ENCODE measurements at places on chromosomes 5 and 9.

- no peak for DNase-seq
Observed at GRCh38 chr5:156482818-156483217, 155.9 kb downstream of the SGCD start.

GRCh38 chr5:76604838-76605237 is 18.4 kb downstream of the F2RL2 start:
- DNase-seq = no peak

GRCh38 chr5:143921525-143922311 is 109.8 kb downstream of the HMHB1 start:
- DNase-seq = no peak

GRCh38 chr5:129400395-129400983 is 59.6 kb upstream of the ADAMTS19 start:
- DNase-seq = no peak

GRCh38 chr5:167951116-167951515 is 340.3 kb upstream of the WWC1 start:
- no peak for DNase-seq

DNA sequence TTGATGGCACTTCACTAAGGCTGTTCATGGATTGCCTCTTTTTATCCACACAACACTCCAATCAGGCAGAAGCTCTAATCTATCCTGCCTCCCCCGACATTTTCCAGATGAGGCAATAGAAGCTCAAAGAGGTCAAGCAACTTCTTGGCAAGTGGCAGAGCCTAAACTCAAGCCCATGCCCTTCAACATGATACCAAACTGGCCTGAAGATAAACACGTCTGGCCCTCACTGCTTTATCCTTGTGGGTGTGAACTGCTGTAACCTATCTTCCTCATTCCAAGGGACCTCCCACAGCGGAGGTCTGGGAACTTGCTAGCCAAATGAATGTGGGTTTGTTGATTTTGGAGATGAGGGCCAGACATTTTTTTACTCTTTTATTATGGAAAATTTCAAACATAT is 9.5 kb downstream of the SLC35A4 start:
- no peak for DNase-seq

- no peak for DNase-seq
Observed at GRCh38 chr5:83281658-83282057, 189.9 kb upstream of the VCAN start.

DNA sequence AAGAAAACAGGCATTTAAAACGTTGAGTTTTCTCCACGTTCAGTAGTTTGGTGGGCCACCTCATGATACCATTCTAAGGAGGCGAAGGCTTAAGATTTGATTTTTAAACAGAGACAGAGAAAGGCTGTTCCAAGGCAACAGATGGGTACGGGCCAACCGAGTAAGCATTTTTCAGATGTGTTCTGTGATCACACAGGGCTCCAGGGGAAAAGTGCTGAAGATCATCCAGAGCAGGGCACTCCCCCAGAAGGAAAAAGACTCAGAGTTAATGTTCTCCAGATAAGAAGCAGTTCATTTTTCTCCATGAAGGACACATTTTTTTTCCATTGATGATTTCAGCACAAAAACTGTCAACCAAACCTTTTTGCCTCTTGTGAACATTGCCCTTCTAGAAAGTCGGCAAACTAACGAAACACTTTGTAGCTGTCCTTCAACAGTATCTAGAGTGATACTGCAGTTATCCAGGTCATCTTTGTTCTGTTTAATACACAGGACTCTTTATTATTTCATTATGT is 138.7 kb downstream of the ALDH1A1 start:
- no peak for DNase-seq

DNA sequence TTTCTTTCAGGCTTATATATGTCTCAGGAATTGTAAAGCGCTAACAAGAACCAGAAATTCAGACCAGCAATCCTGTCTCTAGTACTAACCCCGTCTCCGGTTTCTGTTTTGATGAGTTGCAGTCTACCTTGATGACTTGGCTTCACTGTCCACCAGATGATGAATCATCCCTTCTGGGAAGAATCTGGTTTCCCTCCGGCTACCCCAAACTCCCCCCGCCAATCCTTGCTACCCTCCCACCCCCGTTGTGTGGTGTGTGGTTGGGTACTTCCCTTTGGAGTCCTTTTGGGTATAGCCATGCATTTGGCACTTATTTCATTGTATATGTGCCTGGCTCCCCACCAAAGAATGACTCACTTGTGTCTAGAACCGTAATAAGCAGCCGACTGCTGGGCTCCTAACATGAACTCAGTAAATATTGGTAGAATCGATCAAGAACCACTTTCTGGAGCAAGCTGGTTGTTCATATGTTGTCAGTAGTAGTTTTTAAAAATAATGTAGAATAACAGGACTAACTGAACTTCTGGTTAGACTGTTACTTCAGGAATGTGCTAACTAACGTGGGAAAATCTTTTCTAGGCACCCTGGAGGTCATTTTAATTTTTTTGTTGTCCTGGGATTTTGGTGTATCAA is 8.3 kb upstream of the TGFBI start:
- peak; percentile 72 for DNase-seq

- DNase-seq = no peak
Observed at GRCh38 chr5:58149746-58150145, 310.1 kb downstream of the PLK2 start.

GRCh38 chr9:130473566-130473965 is 28.8 kb downstream of the ASS1 start:
- DNase-seq = no peak

DNA sequence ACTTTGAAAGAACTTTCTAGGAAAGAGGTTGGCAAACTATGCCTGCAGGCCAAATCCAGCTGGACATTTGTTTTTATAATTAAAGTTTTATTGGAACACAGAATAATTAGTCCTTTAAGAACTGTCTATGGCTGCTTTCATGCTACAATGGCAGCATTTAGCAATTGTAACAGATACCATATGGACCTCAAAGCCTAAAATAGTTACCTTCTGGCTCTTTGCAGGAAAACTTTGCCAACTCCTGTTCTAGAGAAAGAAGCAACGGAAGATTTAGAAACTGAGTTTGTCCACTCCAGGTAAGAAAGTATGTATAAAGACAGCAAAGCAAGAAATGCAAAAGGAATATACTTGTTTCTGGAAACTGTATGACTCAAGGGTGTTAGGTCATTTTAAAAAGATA is 281.7 kb upstream of the TRPM3 start:
- DNase-seq = no peak

DNA sequence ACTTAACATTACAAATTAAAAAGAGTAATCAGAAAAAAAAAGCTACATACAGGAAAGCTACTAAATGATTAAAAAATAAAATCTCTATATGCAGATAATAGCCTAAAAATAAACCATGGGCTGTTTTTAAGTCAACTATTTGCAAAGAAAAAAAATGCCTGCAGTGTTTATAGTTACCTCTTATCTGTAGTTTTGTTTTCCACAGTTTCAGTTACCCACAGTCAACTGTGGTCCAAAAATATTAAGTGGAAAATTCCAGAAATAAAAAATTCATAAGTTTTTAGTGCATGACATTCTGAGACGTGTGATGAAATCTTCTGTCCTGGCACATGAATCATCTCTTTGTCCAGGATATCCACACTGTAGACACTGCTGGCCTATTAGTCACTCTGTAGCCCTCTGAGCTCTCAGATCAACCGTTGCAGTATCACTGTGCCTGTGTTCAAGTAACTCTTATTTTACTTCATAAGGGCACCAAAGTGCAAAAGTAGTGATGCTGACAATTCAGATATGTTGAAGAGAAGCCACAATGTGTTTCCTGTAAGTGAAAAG is 59.2 kb downstream of the PRELID2 start:
- no peak for DNase-seq

- DNase-seq = peak; percentile 73
Observed at GRCh38 chr9:114370251-114370967, 17.4 kb downstream of the AKNA start.

DNA sequence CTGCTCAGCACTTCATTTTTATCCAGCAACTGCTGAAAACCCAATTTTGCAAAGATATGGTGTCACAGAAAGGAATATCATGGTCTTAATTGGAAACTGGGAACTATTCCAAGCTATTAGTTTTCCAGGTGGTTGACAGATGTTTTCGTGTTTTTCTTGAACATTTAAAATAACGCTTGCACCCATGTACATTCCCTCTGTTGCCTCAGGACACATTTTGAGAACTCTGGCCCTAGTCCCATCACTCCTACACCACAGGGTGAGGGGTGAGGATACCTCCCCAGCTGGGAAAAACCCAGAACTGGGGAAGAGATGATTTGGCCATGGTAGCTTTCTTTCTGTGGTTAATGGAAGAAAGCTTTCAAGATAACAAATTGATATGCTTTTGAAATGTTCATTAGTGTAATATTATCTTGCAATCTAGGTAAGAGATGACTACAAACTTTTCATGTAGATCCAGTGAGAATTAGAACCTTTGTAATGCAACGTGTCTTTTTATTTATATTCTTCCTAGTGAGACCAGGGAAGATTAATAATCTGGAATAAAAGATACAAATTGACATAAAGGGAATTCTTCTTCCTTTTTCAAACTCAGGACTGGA is 627.0 kb downstream of the RAB3C start:
- DNase-seq = no peak

GRCh38 chr9:14956208-14956607 is 46.0 kb upstream of the FREM1 start:
- no peak for DNase-seq

DNA sequence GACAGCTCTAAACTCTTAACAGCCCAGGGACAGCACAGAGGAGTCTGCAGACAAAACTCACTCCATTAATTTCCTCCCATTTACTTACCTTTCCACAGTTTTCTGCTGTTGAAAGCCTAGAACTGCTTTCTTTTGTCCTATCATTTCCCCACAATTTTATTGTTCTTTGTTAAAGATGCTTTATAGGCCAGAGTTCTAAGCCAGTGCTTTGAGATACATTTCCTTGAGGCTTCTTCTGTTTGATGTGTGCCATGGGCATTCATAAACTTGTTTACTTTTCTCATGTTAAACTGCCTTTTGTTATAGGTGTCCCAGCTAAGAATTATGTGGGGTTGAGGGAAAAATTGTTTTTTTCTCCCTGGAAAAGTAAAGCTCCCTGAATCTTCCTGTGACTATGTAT is 25.9 kb upstream of the SUB1 start:
- no peak for DNase-seq

GRCh38 chr9:36074055-36074454 is 37.3 kb downstream of the RECK start:
- DNase-seq = no peak

DNA sequence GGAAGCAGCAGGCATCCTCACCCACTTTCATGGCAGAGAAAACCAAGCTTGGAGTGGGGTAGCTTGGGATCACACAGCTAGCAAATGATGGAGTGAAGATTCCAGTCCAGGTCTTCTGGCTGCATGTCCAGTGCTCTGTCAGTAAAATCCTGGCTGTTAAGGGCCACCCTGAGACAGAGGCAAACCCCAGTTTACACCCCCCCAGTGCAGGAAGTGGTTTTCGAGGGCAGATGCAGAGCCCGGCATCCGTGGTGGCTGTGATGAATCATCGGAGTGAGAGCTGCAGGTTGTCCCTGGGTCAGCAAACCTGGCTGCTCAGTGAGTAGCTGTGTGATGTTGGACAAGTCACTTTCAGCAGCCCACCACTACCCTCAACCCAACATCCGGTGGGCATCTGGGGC is 115.4 kb downstream of the RGS3 start:
- no peak for DNase-seq

DNA sequence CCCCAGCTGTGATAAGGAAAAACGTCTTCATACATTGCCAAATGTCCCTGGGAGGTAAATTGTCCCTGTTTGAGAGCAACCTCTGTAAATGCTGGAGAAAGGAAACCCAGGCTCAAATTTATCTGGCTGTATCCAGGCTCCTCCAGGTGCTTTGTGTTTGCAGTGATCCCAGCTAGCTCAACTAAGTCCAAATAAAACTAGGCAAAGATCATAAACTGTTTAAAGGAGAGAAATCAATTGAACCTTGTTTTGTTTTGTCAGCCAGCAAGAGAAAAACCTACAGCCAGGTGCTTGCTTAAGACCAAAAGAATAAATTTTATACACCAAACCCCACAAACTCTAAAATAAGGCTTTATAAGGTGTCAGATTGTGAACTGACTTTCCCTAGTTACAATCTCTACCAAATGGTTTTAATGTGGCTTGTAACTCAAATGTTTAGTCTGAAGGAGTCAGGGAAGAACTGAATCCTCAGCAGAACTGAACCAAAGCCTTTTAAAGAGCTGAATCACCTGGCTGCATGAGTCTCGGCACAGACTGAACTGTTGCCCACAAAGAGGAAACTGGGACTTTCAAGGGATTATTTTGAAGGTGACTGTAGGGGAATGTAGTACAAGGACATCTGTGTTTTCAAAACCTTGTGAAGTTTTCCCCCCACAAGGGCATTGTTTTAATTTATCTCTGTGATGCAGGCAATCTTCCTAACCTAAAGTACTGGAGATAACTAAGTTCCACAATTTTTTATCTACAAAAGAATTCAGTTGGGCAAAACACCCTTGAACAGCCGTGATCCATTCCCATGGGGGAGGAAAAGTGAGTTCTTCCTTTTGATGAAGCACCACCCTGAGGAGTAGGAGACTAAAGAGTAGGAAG is 201.7 kb upstream of the TARS1 start:
- no peak for DNase-seq

DNA sequence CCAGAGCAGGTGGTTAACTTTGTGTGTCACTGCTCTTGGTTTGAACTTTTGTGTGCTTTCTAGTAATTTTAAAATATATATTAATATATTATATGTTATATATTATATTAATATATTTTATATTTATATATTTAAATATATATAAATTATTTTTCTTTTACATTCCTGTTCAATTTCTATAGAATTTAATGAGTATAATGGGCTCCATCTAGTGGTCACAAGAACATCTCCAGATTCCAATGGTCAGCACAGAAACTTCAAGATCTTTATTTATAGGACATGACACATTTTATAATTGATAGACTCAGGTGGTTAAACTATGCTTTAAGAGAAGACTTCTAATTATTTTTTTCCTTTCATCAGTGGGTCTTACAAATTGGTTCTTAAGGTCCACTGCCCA is 39.1 kb downstream of the COL23A1 start:
- no peak for DNase-seq

DNA sequence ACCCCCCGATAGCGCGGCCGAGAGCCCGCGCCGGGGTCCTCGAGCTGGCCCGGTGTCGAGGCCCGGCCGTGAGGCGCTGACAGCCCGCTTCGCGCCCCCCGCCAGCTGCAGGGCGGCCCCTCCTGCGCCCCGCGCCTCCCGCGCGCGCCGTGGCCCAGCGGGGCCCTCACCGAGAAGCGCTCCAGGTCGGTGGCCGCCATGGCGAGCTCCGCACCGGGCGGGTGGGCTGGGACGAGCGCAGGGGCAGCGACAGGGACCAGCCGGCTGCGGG is 166 bp downstream of the SEPTIN8 start:
- DNase-seq = no peak

GRCh38 chr9:104589626-104590025 is 9.6 kb downstream of the OR13C5 start:
- DNase-seq = no peak

DNA sequence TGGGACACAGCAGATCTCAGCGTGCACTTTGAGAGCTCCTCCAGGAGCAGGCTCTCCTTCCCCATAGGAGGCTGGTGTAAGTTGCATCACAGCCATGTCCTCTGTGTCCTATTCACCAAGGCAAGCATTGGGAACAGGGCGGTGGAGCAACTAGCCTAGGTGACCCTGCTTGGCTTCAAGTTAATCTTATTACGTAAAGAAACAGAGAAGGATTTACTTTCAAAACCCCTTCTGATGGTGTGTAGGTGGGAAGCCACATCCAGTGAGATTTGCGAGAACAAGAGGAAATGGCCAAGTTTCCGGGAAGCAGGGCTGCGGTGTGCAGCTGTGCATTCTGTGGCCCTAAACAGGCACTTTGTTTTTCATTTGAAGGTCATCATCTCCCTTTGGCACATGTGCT is 80.2 kb downstream of the TRIO start:
- no peak for DNase-seq

- DNase-seq = no peak
Observed at GRCh38 chr5:107941036-107941435, 270.3 kb upstream of the EFNA5 start.

Data from HL-60 (cell line).